ENCODE measurements at places on chromosomes 6 and 20.

GRCh38 chr6:23417133-23417532 lies 708.9 kb upstream of the NRSN1 start:
- no peak for DNase-seq

- peak; percentile 25 for DNase-seq
Observed at GRCh38 chr6:113488061-113488460, 369.1 kb upstream of the MARCKS start.

DNA sequence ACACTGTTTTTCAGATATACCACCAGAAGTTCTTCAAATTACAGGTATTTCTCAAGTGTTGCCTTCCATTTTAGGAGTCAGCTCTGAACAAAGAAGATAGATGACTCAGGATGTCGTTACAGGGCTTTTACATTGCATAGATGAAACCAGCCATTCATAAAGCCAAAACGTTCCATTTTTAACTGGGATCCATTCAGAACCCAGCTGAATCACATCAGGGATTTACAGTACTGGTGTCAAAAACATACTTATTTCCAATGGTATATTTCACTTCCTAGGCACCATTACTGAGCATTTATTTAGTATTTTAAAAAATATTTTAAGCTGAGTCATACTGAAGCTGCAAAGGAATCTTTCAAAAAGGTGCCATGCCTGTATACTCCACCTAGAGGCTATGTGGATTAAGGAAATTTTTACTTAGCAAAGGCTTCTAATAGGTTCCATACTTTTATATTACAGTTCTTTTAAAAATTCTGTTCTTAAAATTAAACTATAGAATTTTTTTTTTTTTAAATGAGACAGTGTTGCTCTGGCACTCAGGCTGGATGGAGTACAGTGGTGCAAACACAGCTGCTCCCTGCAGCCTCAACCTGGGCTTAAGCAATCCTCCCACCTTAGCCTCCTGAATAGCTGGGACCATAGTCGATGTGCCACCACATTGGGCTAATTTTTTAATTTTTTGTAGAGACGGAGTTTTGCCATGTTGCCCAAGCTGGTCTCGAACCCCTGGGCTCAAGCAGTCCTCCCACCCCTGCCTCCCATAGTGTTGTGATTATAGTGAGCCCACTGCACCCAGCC lies 2.6 kb downstream of the ASF1A start:
- DNase-seq: no peak

DNA sequence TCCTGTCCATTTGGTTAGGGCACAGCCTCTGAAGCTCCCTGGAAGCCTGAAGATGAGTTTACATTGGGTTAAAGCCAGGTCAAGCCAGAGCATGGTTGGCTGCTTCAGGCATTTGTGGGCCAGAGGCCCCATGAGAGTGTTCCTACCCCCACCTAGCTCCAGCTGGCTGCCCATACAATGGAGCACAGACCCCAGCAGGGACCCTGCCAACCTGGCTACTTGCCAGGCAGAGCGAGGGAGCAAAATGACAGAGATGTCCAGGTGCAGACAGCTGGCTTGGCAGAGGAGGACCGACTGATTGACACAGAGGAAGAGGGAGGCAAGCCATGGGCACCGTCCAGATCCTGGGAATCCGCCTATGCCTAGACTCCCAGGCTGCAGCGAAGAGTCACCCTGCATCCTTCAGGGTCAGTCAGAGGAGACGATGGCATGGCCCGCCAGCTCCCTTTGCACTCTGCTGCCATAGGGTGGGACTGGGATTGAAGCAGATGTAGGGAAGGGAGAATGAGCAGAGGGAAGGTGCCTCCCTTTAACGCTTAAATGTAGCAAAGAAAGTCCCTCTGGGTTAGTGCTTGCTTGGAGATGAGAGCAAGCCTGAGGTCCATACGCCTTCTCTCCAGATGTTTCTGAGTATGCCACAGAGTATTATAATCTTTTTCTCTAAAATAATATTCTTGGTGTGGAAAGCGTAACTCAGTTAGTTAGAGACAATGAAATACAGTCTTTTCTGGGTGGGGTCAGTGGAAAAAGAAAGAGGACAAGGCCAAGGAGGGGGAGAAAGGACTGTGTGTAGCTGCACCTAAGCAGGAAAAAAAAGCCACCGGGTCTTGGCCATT lies 77.6 kb upstream of the FYN start:
- DNase-seq: no peak

- DNase-seq: no peak
Observed at GRCh38 chr6:137914530-137915193, 47.6 kb downstream of the TNFAIP3 start.

GRCh38 chr6:79810871-79811270 lies 136.5 kb downstream of the ELOVL4 start:
- no peak for DNase-seq

Data from SW 1271 (cell line).